Upper lobe of left lung (tissue), 6 donors: ENCODE measurements at places on chromosomes 6 and 20.

GRCh38 chr6:52509281-52510212, 67.3 kb downstream of the TRAM2 start:
- DNase-seq: no peak

- no peak for DNase-seq
These were observed 17.5 kb upstream of the HINT3 start for GRCh38 chr6:125939026-125939425.

DNA sequence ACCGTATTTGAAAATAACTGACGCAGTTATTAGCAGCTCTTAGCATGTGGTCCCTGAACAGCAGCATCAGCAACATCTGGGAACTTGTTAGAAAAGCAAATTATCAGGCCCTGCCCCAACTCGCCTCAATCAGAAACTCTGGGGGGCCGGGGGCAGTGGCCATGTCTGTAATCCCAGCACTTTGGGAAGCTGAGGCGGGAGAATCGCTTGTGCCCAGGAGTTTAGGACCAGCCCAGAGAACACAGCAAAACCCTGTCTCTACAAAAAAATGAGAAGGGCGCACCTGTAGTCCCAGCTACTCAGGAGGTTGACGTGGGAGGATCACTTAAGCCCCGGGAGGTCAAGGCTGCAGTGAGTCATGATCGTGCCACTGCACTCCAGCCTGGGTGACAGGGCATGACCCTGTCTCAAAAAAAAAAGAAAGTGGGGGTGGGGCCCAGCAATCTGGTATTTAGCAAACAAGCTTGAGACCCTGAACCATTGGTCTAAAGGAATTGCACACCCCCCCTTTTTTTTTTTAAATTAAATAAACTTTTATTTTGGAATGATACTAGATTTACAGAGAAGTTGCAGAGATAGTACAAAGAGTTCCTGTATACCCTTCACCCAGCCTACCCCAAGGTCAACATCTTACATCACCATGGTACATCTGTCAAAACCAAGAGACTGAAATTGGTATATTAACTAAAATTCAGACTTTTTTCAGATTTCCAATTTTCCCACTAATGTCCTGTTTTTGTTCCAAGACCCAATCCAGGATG, 6.7 kb downstream of the SRXN1 start:
- DNase-seq: no peak

DNA sequence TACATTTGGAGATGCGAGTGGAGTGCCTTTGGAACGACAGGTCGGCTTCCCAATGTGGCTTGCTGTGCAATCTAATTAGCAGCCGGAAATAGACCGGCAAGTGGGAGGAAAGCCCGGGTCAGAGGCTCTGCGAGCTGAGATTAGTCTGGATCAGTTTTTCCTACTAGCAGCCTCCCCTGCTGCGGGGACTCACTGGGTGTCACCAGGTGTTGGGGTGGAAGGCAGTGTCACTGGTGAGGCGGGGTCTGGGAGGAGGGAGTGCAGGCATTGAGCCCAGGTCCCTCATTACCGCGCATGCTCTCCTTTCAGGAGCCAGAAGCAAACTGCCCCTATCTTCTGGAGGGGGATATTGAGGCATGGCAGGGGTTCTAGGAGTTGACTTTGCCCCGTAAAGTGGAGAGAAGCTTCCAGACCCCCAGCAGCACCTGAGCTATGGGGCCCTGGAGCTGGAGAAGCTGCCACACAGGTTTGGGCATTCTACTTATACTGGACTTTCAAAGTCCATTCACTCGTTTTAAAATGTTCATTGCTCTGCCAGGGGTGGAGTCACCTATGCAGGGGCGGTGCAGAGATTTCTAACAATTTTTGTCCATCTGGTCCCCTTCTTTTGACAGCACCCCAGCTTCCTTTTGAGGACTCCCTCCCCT, 11.0 kb downstream of the SULF2 start:
- DNase-seq: no peak

DNA sequence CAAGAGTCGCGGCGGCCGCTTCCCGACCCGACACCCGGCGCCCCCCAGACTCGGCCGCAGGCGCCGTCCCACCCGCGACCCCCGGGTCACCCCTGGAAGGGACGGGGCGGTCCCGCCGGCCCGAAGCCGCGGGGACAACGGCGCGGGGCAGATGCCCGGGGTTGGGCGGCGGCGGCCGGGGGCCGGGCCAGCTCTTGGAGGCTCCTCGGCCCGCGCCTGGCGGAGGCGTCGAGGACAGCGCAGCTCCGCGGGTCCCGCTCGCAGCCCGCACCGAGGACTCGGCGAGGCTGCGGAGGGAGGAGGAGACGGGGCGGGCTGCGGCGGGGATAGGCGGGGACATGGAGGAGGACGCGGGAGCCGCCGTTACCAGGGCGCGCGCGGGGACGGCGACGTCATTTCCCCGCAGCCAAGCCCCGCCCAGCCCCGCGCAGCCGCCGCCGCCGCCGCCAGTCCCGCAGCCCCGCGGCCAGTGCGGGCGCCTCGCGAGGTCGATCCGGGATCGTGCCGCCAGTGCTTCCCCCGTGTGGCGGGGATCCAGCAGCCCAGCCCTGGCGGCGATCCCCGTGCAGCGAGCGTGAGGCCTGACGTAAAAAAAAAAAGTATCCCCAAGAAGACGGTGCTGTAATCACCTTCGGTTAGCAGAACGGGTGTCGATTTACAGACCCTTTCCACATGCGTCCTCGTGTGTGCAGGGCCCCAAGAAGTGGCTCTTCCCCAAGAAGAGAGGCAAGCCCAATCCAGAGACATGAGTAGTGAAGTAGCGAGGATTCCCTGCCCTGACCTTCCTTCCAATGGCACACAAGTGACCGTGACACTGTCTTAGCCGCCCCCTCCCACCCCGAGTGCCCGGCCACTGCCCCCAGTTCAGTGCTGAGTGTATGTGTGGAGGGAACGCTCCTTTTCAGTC, at the start of gene FAM184A:
FAM184A (minus strand) TSS at position 289 of the 907 bp plus-strand sequence. CDS start 365 bp downstream, outside the sequence.
- peak; percentile 62 for DNase-seq

DNA sequence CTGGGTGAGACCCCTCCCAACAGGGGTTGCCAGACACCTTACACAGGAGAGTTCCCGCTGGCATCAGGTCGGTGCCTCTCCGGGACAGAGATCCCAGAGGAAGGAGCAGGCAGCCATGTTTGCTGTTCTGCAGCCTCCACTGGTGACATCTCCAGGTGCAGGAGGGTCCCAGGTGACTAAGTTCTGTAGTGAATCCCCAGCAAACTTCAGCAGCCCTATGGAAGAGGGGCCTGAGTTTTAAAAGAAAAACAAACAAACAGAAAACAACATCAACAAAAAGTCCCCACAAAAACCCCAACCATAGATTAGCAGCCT, 515.1 kb downstream of the FRK start:
- DNase-seq: no peak

GRCh38 chr20:46851746-46852145, 42.9 kb upstream of the EYA2 start:
- DNase-seq: no peak

GRCh38 chr6:34723203-34723602, 26.6 kb upstream of the ILRUN start:
- no peak for DNase-seq

DNA sequence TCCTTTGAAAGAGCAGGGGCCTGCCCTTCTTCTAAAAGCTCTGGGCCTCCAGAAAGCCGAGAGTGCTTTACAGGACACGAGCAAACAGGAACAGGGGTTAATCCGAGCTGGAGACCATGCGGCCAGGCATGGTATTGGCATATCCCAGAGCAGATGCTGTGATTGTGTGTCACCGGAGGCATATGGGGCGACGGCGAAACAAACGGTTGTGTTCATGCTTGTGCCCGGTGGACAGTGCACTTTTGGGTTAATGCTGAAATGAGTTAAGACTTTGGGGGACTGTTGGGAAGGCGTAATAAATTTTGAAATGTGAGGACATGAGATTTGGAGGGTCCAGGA, 1088.7 kb upstream of the DEFB115 start:
- DNase-seq: no peak

GRCh38 chr20:17722493-17723300, 22.9 kb downstream of the BANF2 start:
- no peak for DNase-seq

DNA sequence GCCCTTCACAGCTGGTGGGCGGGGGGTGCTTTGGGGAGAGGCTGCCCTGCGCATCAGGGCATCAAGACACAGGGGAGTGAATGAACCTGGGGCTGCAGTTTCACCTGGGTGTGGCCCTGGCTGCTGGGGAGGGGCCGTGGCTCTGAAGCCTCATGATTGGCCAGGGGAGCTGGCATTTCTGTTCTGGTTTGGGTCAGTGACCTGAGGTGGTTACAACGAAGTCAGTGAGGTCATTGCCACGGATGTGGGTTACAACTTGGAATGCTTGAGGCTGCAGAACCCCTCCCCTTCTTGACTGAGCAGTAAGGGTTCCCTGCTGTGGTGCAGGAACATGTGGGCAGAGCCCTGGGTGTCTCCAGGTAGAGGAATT, 3.0 kb downstream of the TCEA2 start:
- peak; percentile 46 for DNase-seq
